ENCODE measurements at places on chromosomes 4 and X. TPM values are rescaled to one million over a fixed set of nuclear protein-coding genes. Genes with fewer than 3 reads are reported as not detected.

DNA sequence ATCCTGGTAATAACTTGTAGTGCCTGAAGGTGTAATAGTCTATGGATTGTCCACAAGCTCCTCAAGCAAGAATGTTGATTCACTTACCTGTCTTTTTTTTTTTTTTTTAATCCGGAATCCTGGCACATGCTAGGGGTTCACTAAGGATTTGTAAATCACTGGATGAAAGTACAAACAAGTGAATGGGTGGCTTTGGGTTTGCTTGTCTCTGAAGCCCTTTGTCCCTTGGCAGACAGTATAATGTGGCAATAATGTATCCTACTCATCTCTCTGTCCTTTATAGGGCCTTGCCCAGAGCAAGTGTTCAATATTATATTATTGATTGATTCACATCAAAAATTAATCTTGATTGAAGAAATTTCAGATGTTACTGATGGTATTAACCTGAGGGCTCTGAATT lies 334.0 kb upstream of the CPEB2 start:
- DNase-seq, result no peak

DNA sequence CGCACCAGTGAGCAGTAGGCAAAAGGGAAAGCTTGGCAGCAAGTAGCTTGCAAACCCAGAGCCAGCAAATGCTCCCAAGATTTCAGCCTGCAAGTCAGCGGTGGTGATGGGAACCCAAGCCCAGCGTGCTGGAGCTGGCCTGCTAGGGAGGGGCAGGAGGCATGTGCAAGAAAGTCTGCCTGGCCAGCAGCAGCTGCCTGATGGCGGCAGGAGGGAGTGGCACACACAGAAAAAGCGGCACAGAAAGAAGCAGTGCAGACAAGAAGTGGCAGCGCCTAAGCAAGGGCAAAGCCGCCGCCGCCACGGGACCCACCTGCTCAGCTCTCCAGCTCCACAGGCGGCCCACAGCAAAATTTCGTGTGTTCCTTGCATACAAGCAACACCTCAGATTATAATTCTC lies 1206.5 kb upstream of the PABPC4L start:
- DNase-seq, result no peak

- DNase-seq, result no peak
Measured at GRCh38 chrX:154698630-154699248, 45.4 kb upstream of the CTAG2 start.

- DNase-seq, result no peak
Measured at GRCh38 chr4:55416176-55416575, 20.4 kb downstream of the TMEM165 start.

DNA sequence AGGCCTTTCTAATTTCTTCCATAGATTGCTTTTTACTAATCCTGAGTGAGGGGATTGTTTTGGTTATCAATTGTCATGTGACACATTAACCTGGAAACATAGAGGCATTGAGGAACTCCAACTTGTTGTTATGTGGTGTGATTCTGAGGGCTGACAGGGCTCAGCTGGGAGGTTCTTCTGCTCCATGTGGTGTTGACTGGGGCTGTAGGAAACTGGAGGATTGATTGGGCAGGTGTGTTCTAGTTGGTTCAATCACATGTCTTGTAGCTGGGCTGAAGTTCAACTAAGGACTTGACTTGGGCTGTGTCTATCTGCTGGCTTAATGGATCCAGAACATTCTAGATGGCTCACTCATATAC lies 10.8 kb upstream of the CRLF2 start:
- DNase-seq, result no peak

ZNF185 gene
- total RNA-seq, result 40.6 TPM

PNCK gene
- 4.4 TPM for total RNA-seq

Data from PC-9 (cell line).